ENCODE measurements at places on chromosomes 5 and 9.

DNA sequence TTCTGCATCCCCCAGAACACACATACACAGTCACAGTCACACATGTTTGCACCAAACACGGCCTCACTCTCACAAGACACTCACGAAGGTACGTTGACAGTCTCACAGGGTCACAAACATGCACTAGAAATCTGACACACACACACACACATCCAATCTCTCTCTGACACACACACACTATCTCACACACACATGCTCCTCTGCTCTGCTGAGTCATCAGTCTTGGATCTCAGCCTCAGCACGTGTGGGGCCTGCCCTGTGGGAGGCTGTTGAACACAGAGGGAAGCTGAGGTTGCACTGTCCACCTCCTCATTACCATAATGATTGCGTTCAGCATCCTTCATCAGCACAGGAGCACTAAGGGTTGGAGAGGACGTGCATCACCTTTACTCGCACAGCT is 188.8 kb downstream of the MTRR start:
- DNase-seq = no peak

GRCh38 chr9:37693260-37693659 is 42.5 kb downstream of the FRMPD1 start:
- no peak for DNase-seq

DNA sequence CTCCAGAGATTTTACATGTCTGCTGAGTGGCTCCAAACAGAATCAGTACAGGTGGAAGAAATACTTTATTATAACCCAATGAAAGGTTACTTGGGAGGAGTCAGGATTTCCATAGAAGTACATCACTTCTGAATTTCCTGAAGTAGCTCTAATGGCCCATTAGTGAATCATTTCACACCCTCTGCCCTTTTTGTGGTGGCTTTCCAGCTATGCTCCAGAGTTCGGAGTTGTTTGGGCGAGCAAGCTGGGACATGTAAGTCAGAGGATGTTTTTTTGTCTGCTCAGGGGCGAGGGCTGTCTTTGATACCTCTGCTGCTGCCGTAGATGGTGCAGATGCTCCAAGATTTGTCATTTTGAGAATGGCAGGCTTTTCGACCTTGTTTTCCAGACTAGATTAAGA is 226.1 kb downstream of the GOLPH3 start:
- DNase-seq = no peak

DNA sequence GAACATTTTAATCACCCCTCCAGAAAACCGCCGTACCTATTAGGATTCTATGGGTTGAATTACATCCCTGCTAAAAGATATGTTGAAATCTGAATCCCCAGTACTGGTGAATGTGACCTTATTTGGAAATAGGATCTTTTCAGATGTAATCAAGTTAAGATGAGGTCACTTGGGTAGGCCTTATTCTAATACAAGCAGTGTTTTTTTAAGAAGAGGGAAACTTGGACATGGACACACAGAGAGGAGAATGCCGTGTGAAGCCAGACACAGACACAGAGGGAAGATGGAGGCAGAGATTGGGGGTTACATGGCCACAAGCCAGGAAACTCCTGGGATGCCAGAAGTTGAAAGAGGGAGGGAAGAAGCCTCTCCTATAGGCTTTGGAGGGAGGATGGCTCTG is 183.5 kb downstream of the GNA14 start:
- no peak for DNase-seq

- peak; percentile 78 for DNase-seq
These were observed 45.7 kb downstream of the SLC46A2 start for GRCh38 chr9:112844771-112845542.

DNA sequence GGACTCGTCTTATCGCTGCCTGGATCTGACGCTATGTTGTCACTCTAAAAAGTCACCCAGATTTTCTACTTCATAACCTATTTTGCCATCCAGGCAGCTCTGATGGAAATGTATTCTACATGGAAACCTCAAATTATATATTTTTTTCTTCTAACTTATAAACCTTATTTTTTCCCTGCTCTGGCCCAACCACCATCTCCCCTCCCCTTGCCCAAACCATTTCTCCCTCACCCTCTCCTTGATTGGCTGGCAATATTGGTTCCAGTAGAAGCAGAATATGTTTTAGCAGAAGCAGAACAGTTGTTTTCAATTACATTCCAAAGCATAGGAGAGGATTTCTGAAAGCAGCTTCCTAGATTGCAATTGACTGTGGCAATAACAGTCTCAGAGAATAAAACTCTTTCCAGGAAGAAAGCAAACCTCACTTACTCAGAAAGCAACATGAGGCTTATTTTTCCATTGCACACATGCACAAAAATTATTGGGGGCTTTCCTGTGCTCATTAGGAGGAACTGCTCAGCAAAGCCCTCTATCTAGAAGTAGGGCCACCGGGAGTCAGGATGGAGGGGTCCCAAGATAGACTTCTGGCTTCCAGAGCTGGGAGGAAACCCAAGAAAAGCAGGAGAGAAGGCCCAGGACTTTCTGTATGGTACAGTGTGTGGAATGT is 191.8 kb downstream of the ESM1 start:
- no peak for DNase-seq

- DNase-seq = no peak
These were observed 89.0 kb downstream of the GCNT4 start for GRCh38 chr5:74963407-74963806.

DNA sequence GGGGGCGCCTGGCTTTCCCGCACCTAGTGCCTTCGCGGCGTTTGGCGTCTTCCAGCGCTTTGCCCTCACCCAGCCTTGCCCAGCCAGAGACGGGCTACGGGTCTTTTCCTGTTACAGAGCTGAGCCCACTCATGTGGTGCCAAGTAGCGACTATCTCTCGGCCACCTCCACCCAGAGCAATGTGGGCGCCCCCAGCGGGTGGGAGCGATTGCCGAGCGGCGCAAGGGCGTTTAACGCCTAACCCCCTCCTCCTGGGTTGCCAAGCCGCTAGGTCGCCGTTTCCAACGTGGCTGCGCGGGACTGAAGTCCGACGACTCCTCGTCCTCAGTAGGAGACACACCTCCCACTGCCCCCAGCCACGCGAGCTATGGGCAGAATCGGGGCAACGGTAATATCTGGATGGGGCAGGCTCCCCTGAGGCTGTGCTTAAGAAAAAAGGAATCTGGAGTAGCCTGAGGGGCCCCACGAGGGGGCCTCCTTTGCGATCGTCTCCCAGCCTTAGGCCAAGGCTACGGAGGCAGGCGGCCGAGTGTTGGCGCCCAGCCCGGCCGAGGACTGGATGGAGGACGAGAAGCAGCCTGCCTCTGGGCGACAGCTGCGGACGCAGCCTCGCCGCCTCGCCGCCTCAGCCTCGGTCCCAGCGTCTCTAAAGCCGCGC is 5.8 kb downstream of the TLX3 start:
- no peak for DNase-seq

DNA sequence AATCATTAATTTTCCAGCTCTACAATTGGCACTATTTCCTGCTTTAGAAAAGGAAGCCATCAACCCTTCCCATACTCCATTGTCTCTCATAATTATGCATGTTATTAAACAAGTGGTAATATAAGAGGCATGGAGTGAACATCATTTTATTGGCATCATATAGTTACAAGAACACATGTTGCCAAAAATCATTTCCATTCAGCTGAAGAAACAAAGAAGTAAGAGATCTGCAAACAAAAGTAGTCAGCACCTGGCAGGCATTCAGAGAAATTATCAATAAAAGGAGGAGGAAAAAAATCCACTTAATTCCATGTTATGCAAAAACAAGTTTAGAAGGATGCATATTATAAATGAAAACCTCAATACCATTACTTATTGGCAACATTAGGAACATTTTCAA is 1208.2 kb upstream of the C9orf72 start:
- no peak for DNase-seq

DNA sequence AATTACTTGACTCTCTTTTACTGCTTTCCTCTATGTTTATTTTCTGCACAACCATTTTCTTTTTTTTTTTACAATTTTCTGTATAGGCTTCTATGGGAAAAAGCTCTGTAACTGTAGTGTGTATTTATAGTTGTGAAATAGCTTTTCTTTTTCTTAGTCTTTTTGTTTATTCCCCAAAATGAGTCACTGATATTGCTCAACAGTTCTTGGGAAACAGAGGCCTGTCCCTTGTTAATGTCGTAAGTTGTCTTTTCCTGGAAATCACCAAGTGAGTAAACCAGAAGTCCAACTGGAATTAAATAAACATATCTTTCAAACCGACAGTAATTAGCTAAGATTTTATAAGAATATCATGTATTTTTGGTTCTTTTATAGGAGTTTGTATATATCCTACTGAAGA is 325.1 kb upstream of the PRR16 start:
- peak; percentile 96 for DNase-seq

- DNase-seq = no peak
These were observed 1.8 kb downstream of the PLAC8L1 start for GRCh38 chr5:146103594-146103993.

DNA sequence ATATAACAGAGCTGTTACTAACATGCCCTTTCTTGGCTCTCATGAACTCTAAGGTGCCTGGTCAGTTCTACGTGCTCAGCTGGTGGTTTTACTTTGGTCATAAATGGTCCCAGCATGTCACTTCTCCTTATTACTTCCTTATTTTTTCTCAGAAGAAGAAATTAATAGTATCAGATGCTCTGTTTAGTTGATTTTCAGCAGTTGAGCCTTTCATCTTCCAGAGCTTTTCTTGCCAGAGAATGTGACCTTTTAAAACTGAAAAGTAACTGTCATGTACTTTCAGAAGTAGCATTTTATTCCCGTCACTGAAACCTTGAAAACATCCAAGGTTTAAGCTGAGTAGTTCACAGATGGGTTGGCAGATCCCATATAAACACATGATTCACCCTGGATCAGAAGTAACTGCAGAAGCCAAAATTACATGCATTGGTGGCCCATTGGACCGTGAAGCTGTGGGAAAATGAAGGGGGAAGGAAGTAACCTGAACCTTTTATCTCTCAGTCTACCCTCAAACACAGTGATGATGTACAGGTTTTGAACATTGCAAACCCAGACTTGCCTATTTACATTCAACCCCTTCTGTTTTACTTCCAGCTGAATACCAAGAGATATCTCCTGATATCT is 50.5 kb downstream of the HACD4 start:
- DNase-seq = peak; percentile 73

DNA sequence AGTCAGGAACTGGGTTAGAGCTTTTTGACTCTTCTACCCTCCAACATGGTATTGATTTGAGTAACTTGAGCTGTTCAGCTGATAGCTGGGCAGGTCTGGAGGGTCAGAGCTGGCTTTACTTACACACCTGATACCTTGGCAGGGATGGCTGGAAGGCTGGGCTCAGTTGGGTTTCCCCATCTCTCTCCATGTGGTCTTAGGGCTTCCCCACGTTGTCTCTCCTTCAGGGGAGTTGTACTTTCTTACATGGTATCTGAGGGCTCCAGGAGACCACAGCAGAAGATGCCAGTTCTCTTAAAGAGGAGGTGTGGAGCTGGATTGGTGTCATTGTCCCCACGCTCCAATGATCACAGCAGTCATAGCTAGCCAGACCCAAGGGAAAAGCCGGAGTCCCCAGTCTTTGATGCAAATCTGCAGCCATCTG is 25.6 kb downstream of the ISOC1 start:
- no peak for DNase-seq

Measured in CD14-positive monocyte (primary cell).